ENCODE measurements at places on chromosomes 13 and 19.

DNA sequence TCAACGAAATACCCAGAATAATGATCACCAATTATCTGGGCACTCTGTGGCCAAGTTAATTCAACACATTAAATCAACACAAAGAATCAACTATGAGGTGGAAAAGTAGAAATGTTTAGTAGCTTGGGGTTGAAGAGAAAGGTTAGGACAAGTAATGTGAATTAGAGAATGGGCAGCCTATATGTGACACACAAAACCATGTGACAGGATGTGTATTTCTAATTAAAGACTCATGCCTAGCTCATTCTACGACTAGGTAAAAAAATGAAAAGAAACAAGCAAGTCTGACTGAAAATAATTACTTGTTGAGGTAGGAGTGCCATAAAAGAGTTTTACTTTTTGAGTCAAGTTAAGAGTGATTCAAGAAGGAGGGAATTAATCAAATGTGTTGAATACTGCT is 2646.0 kb upstream of the PCDH20 start:
- no peak for DNase-seq

DNA sequence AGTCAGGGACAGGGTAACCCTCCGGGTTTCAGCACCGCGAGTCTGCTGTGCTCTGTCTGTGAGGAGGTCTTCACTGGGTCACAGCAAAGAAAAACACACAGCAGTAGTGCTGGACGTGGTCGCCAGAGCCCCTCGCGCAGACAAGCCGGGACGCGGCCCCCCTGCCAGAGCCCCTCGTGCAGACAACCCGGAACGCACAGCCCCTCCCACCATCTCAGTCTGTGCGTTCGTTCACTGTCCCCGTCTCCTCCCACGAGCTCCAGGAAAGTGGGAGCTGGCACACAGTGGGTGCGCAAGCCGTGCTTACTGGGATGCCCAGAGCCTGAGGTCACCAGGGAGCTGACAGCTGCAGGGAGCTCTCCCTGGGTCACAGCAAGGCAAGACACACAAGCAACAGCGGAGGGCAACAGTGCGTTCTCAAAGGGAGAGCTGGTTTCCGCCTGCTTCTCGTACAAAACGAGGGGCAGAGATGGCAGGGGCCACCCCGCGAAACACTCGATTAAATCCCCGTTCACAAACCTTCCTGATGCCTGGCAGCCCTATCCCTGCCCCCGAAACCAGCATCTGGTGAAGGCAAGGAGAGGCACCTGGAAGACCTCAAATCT is 3.2 kb upstream of the PLPP2 start:
- DNase-seq, result no peak

GRCh38 chr13:78024996-78025395 is 106.4 kb upstream of the EDNRB start:
- DNase-seq, result no peak

- no peak for DNase-seq
These were observed 7.7 kb upstream of the NFIC start for GRCh38 chr19:3358689-3359014.

DNA sequence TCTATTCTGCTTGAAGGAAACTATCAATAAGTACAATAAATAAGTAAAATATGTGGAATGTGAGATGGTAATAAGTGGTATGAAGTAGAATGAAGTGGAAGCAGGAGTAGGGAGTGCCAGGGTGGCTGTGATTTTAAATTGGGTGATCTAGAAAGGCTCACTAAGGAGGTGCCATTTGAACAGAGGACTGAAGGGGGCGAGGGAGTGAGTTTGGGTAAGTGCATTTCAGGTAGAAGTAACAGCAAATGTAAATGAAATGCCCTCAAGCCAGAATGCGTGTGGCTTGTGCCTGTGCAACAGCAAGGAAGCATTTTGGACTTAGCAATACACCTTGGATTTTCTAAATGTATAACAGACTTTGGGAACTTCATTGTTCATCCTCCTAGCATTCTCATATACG is 77.1 kb downstream of the CCNA1 start:
- no peak for DNase-seq
